NCI-H226 (cell line): ENCODE measurements at places on chromosomes 5 and 9.

DNA sequence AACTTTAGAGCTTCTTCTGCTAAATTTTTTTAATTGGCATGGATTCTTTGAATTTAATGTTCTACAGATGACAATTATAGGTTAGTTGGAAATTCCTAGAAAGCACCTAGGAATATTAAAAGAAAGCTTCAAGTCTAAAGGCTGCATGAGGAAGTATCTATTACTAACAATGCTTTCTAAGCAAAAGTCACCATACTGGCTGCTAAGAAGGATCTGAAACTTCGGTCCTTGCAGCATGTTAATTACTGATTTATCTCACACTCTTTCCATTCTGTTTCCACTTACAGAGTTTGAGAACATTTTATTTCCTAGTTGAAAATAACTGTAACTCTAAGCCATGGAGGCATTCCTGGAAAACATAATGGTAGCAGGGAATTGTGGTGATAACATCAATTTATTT is 8.4 kb downstream of the SEMA6A start:
- no peak for DNase-seq

DNA sequence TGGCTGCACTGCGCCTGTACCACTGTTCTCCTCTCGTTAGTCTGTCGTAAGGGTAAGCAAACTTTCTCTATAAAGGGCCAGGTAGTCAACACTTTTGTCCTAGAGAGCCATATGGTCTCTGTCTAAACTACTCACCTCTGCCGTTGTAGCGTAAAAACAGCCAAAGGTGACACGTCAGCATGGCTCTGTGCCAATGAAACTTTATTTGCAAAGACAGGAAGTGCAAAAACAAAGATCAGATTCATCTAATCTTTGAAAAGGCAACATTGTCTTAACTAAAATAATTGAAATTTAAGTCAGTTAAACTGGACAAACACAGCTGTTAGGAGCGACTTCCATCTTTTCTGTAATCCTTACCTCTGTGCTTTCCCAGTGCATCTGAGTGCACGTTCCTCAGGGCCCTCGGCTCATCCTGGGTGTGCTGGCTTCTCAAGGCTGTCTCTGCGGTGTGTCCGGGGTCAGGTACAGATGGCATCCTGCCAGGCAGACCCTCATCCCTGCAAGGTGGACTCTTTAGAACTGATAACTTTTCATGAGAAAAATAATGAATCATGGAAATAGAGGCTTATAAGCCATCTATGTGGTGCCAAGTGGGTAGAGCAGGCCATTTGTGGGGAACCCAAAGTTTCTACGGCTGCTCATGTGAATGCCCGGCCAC is 35.2 kb upstream of the IRX4 start:
- no peak for DNase-seq

GRCh38 chr9:35112257-35113020 is 3.2 kb downstream of the ATOSB start:
- DNase-seq, result peak; percentile 26

DNA sequence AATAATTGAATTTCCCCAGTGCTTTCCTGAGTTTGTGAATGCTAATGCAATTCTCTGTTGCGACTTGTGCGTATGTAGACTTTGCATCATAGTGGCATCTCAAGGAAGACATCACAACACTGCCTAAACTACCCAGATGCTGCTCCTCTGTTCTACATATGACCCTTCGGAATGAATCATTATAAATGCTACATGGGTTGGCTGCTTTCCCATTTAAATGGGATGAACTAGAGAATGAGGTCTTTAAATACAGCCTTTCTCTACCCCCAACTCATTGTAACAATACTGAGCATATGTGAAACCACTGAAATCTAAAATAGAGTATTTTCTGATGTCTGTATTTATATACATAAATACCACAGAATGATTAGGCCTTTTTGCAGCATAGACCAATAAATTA is 136.6 kb upstream of the ICE1 start:
- no peak for DNase-seq

DNA sequence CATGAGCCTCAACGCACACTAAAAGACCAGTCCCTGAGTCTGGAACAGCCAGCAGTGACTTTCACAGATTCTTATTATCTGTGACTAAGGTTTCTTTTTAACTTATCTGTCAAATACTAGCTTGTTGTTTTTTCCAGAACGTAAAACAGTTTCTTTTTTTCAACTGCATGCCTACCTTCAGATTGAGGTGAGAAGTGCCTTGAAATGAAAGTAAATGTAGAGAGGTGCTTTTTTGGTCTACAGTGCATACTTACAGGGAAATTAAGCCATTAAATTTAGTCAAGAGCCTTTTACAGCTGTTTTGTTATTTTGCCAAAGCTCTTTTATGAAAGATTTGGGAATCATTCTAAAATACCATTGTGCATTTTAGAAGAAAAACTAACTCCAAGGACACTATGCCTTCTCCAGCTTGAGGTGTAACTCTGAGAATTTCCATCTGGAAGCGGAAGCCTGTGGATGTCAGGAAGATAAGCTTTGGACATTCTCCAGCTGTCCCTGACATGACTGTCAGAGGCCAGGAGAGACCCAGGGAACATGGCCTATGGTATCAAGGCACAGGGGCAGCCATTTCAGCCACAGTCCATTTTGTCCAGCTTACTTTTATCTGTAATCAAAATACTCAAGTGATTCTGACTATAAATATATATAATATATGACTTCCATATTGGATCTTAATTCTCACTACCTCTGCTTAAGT is 230.3 kb downstream of the GLIS3 start:
- DNase-seq, result no peak

GRCh38 chr9:135501261-135502167 is 1.0 kb downstream of the MRPS2 start:
- no peak for DNase-seq

DNA sequence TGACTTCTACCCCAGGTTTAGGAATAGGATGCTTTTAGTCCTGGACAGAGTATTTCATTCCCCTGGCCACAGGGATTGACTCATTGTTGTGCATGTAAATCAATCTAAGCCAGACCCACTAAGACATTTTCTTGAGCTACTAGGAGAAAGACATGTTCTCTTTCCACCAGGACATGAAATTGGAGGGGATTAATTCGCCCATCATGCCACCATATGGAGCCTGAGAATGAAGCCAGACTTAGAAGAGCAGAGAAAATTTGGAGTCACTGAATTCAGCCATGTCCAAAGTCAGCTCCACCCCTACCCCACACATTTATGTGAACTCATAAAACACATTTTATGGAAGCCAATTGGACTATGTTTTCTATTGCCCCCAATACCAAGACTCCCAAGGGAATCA is 322.5 kb downstream of the NFIB start:
- DNase-seq, result no peak

GRCh38 chr5:21806943-21807342 is 1046.2 kb downstream of the CDH12 start:
- DNase-seq, result peak; percentile 74

DNA sequence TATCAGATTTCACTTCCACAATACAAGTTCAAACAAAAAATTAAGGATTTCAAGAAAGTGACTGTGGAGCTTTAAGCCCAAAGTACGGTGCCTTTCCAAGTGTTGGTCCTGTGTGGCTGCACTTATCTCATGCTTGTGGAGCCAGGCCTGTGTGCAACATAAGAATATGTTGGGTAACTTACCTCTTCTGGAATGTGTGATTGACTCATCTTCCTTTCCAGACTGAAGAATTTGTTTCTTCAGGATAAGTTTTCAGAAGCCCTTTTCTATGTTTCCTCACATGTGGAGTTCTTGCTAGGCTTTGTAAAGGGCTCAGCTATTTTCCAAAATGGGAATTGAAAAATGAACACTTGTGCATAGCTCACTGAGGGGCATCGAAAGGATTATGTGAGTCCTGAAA is 485.1 kb upstream of the PAPPA start:
- peak; percentile 88 for DNase-seq

DNA sequence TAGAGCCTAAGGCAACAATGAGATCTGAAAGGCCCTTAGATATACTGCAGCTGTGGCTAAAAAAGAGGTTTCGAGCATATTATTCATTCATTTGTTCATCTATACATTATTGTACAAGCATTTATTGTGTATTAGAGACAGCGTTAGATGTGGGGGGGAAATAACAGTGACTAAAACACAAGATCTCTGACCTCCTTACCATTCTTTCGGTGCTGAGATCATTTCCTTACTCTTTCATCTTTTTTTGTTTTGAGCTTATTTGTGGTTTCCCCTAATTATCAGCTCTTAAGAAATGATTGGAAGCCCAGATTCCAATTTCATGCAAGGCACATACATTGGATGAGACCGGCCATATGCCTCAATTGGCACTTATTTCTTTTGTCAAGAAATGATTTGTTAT is 113.2 kb downstream of the SEC61B start:
- no peak for DNase-seq

GRCh38 chr5:136749016-136749415 is 383.7 kb upstream of the TRPC7 start:
- no peak for DNase-seq

GRCh38 chr9:125541840-125542243 is 165.2 kb downstream of the MAPKAP1 start:
- DNase-seq, result no peak

GRCh38 chr5:171842777-171843328 is 57.2 kb downstream of the SMIM23 start:
- no peak for DNase-seq

DNA sequence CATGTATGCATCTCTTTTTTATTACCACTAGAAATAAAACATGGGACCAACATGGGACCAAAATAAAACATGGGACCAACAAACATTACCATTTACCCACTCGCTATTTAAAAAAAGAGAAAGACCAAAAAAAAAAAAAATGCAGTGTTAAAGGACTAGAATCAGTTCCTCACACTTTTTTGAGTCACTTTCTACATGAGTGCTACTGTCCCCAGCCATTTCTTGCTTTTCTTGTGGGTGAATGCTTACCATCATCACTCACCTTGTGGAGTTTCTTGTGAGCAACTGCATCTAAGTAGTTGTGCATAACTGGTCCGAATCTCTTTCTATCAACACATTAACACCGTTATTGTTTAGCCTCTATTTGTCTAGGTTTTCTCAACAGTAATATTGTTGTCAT is 493.6 kb upstream of the RIOK2 start:
- no peak for DNase-seq

DNA sequence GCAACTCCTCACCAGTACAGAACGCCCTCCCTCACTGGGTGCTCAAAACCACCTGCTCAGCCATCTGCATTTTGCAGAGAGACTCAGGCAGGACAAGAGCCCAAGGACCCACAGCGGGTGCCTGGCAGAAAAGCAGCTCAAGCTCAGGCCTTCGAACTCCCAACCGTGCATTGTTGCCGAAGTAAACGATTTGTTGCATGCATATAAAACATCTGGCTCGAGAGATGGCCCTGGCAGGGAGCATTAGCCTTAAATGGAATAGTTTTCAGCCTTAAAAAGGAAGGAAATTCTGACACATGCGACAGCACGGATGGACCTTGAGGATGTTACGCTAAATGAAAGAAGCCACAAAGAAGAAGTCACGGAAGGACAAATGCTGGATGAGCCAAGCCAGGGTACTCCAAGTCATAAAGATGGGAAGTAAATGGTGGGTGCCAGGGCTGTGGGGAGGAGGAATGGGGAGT is 160.4 kb upstream of the PHYKPL start:
- no peak for DNase-seq

- no peak for DNase-seq
Observed at GRCh38 chr5:53323943-53324642, 156.3 kb upstream of the FST start.

GRCh38 chr9:133250741-133251170 is 24.2 kb downstream of the ABO start:
- no peak for DNase-seq

DNA sequence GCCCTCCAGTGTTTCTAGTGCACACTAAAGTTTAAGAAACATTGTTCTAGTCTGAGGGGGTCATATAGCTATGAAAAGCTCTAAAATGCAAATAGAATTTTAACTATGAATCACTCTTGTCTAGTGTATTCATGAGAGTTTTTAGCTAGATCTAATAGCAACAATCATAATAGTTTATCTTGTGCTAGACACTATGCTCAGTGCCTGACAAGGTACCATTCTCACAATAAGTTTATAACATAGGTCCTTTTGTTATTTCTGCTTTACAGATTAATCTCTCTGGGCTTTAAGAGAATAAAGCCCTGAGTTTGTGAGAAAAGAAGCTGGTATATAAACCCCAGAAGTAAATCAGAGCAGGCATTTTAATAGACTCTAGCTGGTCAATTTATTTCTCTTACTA is 2120.7 kb downstream of the MAT2B start:
- no peak for DNase-seq

GRCh38 chr5:6486074-6486473 is 37.4 kb downstream of the UBE2QL1 start:
- no peak for DNase-seq

DNA sequence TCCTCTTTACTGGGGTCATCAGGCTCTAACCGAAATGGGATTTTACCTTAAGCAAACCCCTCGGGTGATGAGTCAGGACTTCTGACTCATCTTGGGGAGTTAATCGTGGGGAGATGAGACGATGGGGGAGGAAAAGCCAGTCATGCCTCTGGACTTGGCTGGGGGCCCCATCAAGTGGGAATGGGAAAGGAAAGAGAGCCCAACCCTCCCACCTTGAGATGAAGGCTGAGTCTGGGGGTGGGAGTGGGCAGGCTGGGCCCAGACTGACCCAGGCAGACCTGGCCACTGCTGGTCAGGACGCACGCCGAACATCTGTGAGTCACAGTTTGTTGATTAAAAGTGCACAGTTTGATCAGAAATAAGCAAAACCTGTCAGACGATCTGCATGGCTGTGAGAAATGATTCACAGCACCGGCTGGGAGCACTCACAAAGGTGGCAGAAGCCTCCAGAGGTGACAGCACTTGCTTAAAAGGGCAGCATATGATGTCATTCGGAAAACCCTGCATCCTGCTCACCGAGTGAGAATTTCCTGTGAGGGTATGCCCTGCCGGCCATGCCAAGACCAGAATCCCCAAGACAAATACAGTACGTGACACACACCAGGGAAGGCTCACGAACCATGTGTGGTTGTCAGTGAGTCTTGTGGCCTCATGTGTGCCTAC is 50.0 kb upstream of the SLC25A51 start:
- DNase-seq, result peak; percentile 88

DNA sequence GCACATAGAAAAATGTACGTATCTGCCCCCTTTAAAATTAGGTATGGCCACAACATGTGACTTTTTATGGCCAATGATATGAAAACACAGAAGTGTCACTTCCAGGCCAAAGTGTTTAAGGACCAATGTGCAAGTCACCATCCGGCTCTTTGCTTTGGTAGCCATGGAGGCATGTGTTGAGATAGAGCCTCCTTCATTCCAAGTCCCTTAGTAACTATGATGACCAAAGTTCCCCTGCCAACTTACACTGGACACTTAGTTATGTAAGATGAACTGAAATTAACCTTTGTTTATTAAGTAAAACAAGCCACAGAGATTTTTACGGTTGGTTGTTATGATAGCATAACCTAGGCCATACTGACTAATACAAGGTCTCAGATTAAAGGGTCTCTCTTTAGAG is 51.0 kb downstream of the FBN2 start:
- DNase-seq, result no peak

- no peak for DNase-seq
Observed at GRCh38 chr5:1731091-1731639, 68.5 kb downstream of the MRPL36 start.

GRCh38 chr5:29061381-29061780 is 2023.0 kb upstream of the CDH9 start:
- no peak for DNase-seq

- DNase-seq, result peak; percentile 3
Observed at GRCh38 chr9:89278551-89278950, 32.4 kb upstream of the CKS2 start.

- no peak for DNase-seq
Observed at GRCh38 chr5:10420932-10421331, 20.7 kb upstream of the ROPN1L start.
